ENCODE measurements at places on chromosomes 2 and 18.
A peak's percentile ranks its signal among the peaks of the same experiment; 100 is the strongest.

- DNase-seq, result no peak
Observed at GRCh38 chr2:168601741-168602140, 145.7 kb downstream of the CERS6 start.

DNA sequence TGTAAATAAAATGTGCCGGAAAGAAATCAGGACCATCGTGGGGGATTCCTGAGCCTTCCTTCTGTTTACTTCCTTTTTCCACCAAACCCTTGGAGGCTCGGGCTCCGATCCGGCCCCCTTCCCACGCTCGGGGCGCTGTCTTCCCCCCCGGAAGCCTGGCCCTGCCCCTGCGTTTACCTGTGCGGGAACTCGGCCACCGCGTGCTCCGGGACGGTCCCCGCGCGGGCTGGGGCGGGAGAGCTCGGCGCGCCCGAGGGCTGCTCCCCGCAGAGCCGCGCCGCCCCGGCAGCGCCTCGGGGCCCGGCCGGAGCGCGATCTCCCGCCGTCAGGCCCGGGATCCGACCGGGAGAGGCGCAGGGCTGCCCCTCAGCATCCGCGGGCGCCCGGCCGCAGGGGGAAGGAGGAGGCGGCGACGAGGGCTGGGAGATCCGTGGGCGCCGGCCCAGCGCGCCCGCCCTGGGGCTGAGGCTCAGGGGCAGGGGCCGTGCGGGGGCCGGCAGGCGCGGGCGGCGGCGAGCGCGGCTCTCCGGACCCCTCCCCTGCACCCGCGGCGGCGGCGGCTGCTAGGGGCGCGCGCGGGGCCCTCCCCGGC is 435 bp downstream of the ADCY3 start:
- peak; percentile 48 for DNase-seq

GRCh38 chr2:64267699-64268098 is 123.5 kb upstream of the PELI1 start:
- DNase-seq, result no peak

GRCh38 chr2:220273082-220273481 is 645.7 kb downstream of the SLC4A3 start:
- DNase-seq, result no peak

DNA sequence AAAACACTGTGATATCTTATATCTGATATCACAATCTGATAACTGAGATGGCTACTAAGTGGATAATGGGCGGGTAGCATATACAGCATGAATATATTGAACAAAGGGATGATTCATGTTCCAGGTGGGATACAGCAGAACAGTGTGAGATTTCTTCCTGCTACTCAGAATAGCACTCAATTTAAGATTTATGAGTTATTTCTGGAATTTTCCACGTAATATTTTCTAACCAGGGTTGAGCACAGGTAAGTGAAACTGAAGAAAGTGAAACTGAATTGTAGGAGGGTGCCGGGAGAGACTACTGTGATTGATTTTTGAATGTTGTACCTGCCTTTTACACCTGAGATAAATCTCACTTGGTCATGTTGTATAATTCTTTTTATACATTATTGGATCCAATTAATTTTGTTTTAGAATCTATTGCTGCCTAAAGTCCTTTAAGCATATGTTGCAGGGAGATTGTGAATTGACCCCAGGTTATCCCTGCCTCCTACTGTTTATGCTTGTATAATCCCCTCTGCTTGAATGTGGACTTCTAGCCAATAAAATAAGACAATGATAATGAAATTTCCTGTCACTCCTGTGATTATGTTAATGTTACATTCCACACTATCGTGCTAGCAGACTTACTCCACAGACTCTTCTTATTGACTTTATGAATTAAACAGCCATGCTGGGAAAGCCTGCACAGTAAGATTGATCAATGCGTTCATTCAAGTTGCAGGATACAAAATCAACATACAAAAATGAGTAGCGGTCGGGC is 67.6 kb upstream of the RBBP8 start:
- no peak for DNase-seq

GRCh38 chr2:231706731-231707624 is 1.3 kb upstream of the PTMA start:
- peak; percentile 99 for DNase-seq

DNA sequence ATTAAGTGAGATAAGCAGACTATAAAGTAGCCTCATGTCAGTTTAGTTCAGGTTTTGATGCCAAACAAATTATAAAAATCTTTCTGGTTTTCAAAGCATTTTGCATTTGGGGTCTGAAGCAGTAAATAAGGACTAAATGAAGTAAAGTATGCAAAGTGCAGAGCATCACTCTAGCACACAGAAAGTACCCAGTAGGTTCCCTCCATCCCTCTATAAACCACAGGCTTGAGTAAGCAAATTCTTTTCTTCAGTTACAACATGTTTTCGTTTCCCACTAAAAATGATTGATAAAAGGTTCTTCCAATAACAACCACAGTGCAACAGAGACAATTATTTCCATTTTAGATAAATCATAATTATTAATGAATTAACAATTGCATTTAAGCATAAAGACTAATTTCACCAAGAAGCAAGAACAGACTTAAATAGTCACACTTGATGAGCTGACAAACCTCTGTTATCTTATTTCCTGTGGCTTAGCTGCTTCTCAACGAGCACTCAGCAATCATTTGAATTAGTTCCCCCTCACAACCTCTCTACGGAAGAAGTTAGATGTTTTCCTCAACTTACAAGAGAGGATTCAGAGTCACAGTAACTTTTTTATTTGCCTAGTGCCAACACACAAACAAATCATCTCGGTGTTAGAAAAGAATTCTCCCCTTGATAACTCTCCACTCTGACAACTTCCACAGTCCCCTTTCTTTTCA is 249.8 kb downstream of the NBAS start:
- no peak for DNase-seq

- no peak for DNase-seq
Observed at GRCh38 chr2:168731616-168732015, 70.8 kb upstream of the NOSTRIN start.

DNA sequence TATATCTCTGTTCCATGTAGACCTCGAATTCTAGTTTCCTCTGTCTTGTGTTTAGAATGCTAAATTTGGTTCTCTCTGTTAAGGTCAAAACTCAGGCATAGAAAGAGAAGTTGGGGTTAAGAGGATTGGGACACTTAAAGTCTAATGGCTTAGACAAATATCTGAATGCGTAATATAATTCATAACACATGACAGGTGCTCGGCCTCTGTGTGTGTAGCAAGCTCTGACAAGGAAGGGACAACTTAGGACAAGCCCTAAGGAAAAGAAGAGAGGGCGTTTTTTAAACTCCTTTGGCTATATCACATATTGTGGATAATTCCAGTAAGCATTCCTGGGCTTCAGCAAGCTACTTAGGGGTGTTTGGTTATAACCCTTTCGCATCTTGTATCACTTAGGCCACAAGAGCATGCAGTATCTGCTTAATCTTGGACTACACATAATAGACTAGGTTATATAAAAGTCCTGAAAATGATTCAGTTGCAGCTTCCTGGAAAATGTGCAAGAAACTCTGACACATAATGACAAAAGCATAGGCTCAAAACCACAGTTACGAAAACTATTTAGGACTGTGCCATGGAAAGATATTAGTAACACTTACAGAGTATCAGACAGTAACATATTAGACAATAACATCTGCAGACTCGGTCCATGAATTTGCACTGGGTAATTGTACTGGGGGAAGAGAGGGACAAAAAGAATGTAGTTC is 16.1 kb upstream of the CREB1 start:
- no peak for DNase-seq

DNA sequence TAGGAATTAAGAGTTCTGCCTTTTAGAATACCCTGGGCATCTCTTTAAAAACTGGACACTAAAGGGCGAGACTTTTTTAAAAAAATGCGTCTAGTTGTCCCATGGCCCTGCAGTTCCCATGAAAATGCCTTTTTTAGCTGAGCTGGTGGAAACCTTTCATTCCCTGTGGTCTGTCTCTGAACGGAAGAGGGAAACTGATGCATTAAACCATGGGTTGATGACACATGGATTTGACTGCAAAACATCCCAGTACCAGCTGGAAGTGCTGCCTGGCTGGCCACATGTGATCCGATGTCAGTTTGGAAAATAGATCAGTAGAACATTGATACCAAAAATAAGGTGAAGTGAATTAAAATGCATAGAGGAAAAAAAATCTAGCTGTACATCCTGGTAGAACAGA is 129.2 kb downstream of the MYO1B start:
- DNase-seq, result no peak

DNA sequence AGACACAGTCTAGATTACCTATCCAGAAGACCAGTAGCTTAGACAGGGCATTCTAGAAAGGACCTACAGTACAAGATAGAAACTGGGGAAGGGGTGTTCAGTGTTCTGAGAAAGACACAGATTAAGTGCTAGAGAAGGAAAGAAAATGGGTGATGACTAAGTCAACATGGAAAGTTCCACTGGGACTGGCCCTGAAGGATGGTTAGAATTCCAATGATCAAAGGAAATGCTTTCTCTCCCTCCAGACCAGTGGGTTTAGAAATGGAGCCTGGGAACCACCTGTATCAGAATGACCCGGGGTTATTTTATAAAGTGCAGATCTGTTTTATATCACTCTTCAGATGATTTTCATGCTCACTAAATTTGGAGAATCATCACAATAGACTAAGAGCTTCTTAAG is 5.8 kb upstream of the COLEC12 start:
- DNase-seq, result no peak

GRCh38 chr2:191957996-191958860 is 111.3 kb upstream of the CAVIN2 start:
- no peak for DNase-seq

- DNase-seq, result no peak
Observed at GRCh38 chr2:86054535-86055082, 51.1 kb downstream of the POLR1A start.

DNA sequence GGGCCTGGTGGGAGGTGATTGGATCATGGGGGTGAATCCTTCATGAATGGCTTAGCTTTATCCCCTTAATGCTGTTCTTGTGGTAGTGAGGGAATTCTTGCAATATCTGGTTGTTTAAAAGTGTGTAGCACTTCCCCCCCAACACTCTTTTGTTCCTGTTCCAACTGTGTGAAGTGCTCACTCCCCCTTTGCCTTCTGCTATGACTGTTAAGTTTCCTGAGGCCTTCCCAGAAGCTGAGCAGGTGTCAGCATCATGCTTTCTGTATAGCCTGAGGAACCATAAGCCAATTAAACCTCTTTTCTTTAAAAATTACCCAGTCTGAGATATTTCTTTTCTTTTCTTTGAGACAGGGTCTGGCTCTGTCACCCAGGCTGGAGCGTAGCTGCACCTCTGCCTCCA is 139.4 kb downstream of the RNF152 start:
- no peak for DNase-seq

GRCh38 chr18:31093294-31093693 is 8.9 kb downstream of the DSC2 start:
- DNase-seq, result no peak

GRCh38 chr18:72468021-72468710 is 76.0 kb downstream of the CBLN2 start:
- DNase-seq, result no peak

- no peak for DNase-seq
Observed at GRCh38 chr18:36594621-36595020, 234.2 kb downstream of the TPGS2 start.

GRCh38 chr2:20016346-20016745 is 3.9 kb upstream of the MATN3 start:
- DNase-seq, result no peak

GRCh38 chr2:150274108-150274507 is 213.4 kb downstream of the RND3 start:
- DNase-seq, result no peak

GRCh38 chr2:60252581-60253150 is 300.8 kb downstream of the BCL11A start:
- no peak for DNase-seq

- no peak for DNase-seq
Observed at GRCh38 chr2:226898897-226899296, 63.0 kb downstream of the RHBDD1 start.

- DNase-seq, result no peak
Observed at GRCh38 chr2:33229646-33230045, 246.8 kb upstream of the RASGRP3 start.

GRCh38 chr2:233029321-233029720 is 3.2 kb upstream of the NEU2 start:
- no peak for DNase-seq

DNA sequence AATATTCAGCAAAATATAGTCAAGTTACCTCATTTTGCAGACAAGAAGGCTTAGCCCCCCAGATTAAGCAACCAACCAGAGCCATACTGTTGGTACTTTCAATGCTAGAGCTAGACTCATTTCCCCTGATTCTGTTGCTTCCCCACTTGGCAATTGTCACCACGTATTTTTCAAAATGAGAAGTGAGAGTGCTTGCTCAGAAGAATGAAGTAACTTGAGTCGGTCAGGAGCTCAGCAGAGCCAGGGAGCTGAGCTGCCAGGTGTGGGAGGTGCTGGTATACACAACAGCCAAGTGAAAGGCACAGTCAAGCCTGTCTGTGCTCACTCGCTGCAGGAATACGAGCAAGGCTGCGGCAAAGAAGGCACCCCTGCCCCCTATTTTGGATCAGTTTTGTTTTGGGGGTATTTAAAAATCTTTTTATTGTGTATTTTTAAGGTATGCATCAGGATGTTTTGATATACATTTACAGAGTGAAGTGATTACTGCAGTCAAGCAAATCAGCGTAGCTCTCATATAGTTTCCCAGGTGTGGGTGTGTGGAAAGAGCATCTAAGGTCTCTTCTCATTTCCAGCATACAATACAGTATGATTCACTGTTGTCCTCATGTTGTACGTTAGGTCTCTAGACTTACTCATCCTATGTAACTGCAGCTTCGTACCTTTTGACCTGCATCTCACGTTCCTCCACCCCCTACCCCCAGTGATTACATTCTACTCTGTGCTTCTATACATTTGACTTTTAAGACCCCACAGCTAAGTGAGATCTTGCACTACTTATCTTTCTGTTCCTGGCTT is 62.4 kb downstream of the MRPS9 start:
- DNase-seq, result no peak

All from endothelial cell (in vitro differentiated cells).